Tibial nerve (tissue), 4 donors: ENCODE measurements at places on chromosomes 6 and 20. TPM values are rescaled to one million over a fixed set of nuclear protein-coding genes. Genes with fewer than 3 reads are reported as not detected.

The BTNL2 gene
- total RNA-seq, result not detected

The TCF15 gene
- total RNA-seq, result 0.30 TPM

The TDRD6 gene
- 1.5 TPM for total RNA-seq

- no peaks in the 10 kb centered on the region for H3K4me1 ChIP-seq
- H3K27ac ChIP-seq, result no peak overlapping the region
- no peaks in the 10 kb centered on the region for H3K27me3 ChIP-seq
- no peak for DNase-seq
- H3K36me3 ChIP-seq, result peaks cover 9% of the 10 kb centered on the region
Measured at GRCh38 chr6:167948716-167949115, 48.8 kb upstream of the KIF25 start.

DNA sequence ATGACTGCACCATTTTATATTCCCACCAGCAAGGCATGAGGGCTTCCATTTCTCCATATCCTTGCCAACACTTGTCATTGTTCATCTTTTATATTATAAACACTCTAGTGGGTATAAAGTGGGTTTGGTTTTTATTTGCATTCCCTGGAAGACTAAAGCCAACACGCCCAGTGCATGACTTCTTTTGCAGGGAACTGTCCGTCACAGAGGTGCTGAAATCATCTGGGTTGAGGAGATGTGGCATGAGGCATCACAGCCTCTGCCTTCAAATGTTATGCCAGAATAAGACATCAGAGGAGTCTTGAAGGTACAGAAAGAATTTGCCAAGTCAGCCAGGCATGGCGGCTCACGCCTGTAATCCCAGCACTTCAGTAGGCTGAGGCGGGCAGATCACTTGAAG lies 29.9 kb upstream of the FAM210B start:
- H3K27me3 ChIP-seq, result no peaks in the 10 kb centered on the region
- H3K27ac ChIP-seq, result no peak overlapping the region
- H3K4me1 ChIP-seq, result no peaks in the 10 kb centered on the region

GRCh38 chr20:36154700-36155628 lies at the start of gene EPB41L1:
Gene EPB41L1 (plus strand): TSS chr20:36154740. CDS start chr20:36173778, 19,038 bp downstream.
- peak within 1 kb of the TSS; percentile 52 for H3K4me3 ChIP-seq
- H3K27ac ChIP-seq, result peak within 1 kb of the TSS; percentile 66
- no peaks in the 10 kb centered on the region for H3K36me3 ChIP-seq
- H3K4me1 ChIP-seq, result peaks cover 17% of the 10 kb centered on the region
- H3K27me3 ChIP-seq, result no peaks in the 10 kb centered on the region

DNA sequence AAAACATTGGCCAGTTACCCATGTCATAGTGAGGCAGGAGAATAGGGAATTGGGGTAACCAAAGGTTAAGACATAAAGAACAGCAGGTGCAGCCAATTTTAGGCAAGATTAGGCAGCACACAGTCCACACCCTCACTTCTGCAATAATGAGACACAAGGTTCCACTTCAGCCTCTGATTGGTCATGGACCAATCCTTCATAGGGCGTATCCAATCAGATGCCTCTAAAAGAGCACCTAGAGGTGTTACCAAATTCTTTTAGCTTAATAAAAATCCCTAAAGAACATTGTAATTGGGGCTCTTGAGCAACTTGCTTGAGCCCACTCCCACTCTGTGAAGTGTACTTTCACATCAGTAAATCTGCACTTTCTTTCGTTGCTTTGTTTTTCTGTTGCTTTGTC lies 302.4 kb downstream of the PREX1 start:
- H3K4me1 ChIP-seq, result no peaks in the 10 kb centered on the region
- H3K27ac ChIP-seq, result no peak overlapping the region
- no peaks in the 10 kb centered on the region for H3K27me3 ChIP-seq
- no peak overlapping the region for H3K4me3 ChIP-seq
- H3K36me3 ChIP-seq, result no peaks in the 10 kb centered on the region
- DNase-seq, result no peak

DNA sequence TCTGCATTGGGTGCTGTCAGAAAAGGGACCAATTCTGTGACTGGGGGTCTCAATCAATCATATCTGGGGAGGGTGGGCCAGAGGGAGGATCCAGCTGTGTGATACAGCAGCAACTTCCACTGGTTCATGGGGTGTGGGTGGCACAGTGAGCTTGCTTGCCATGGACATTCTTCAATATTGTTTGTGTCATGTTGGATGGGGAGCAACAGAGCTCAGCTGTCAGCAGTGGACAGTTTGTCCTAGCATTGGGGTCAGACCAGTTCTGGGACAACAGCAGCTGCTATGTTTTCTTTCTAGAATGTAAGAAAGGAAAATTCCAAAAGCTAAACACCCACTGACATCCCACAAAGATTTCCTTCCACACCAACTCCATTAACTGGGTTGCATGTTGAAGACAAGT lies 221.9 kb upstream of the CDH4 start:
- no peak for DNase-seq
- no peak overlapping the region for H3K4me3 ChIP-seq
- no peak overlapping the region for H3K27ac ChIP-seq
- no peaks in the 10 kb centered on the region for H3K27me3 ChIP-seq

DNA sequence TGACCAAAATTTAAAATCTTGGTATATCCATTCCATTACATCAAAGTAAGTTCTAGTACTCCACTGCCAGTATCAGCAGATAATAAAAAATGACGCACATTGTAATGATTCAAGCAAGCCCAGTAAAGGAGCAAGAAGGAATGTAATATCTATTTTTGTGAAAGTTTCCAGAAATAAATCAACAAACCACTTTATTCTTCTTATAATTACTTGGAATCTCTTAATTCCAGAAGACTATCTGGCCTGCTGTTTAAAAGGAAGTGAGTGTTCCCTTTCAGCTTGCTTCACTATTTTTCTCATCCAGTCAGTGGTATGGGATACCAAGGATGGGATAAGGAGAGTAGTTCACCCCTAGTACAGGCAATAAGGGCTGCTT lies 42.2 kb upstream of the DSE start:
- H3K27ac ChIP-seq, result peak overlapping the region; percentile 75
- H3K27me3 ChIP-seq, result no peaks in the 10 kb centered on the region
- no peaks in the 10 kb centered on the region for H3K4me1 ChIP-seq
- DNase-seq, result no peak
- no peaks in the 10 kb centered on the region for H3K36me3 ChIP-seq

DNA sequence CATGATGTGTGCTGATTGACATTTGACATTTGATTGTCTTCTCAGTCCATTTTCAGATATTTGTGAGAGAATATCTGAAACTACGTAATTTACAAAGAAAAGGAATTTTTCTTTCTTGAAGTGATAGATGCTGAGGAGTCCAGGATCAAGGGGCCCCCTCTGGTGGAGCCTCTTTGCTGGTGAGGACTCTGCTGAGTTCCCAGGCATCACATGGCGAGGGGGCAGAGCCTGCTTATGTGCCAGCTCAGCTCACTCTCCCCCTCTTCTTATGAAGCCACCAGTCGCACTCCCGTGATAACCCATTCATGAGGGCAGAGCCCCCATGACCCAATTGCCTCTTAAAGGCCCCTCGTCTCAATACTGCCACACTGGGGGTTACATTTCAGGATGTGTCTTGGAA lies 91.3 kb downstream of the RPP40 start:
- no peak for DNase-seq
- no peaks in the 10 kb centered on the region for H3K4me1 ChIP-seq
- H3K36me3 ChIP-seq, result no peaks in the 10 kb centered on the region
- H3K27me3 ChIP-seq, result no peaks in the 10 kb centered on the region
- no peak overlapping the region for H3K4me3 ChIP-seq
- no peak overlapping the region for H3K27ac ChIP-seq

- peak overlapping the region; percentile 90 for H3K27ac ChIP-seq
- H3K27me3 ChIP-seq, result no peaks in the 10 kb centered on the region
- H3K4me3 ChIP-seq, result peak overlapping the region; percentile 34
- no peak for DNase-seq
Measured at GRCh38 chr6:31547727-31548543, 527 bp downstream of the NFKBIL1 start.

- H3K27ac ChIP-seq, result no peak overlapping the region
- H3K36me3 ChIP-seq, result no peaks in the 10 kb centered on the region
- H3K4me1 ChIP-seq, result no peaks in the 10 kb centered on the region
- H3K27me3 ChIP-seq, result no peaks in the 10 kb centered on the region
- no peak overlapping the region for H3K4me3 ChIP-seq
Measured at GRCh38 chr20:8997701-8998117, 71.2 kb upstream of the PLCB4 start.

DNA sequence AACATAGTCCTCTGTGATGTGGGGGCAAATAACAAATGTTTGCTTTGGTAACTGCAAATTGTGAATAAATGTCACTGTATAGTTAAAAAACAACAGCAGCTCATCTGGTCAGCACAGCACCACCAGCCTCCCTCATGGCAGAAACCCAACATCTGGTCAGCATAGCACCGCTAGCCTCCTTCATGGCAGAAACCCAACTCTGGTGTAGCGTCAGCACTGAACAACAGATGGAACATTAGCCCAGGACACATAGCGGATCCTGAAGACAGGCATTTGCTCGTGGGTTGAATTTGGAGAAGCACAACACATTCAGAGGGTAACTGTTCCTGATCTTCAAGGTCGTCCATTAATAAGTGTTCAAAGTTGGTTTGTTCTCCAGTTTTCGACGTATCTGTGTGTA lies 265.9 kb downstream of the DLL1 start:
- no peaks in the 10 kb centered on the region for H3K27me3 ChIP-seq
- DNase-seq, result no peak
- H3K36me3 ChIP-seq, result no peaks in the 10 kb centered on the region
- no peak overlapping the region for H3K27ac ChIP-seq
- H3K4me3 ChIP-seq, result no peak overlapping the region

The LY6G6D gene
- not detected for total RNA-seq

- no peak overlapping the region for H3K4me3 ChIP-seq
- no peaks in the 10 kb centered on the region for H3K4me1 ChIP-seq
- no peaks in the 10 kb centered on the region for H3K36me3 ChIP-seq
- no peak for DNase-seq
Measured at GRCh38 chr6:122871079-122871478, 82.0 kb downstream of the SMPDL3A start.

The SPATA25 gene
- 8.6 TPM for total RNA-seq

GRCh38 chr20:48717680-48718223 lies 110.0 kb downstream of the PREX1 start:
- no peak for DNase-seq
- H3K4me3 ChIP-seq, result no peak overlapping the region
- no peaks in the 10 kb centered on the region for H3K36me3 ChIP-seq
- H3K27me3 ChIP-seq, result no peaks in the 10 kb centered on the region
- H3K27ac ChIP-seq, result no peak overlapping the region

- DNase-seq, result peak; percentile 73
- H3K4me1 ChIP-seq, result peaks cover 65% of the 10 kb centered on the region
- peak overlapping the region; percentile 61 for H3K4me3 ChIP-seq
Measured at GRCh38 chr20:327186-328026, 2.1 kb downstream of the SOX12 start.

The SNX5 gene
- total RNA-seq, result 106 TPM

- H3K27me3 ChIP-seq, result no peaks in the 10 kb centered on the region
- no peak overlapping the region for H3K27ac ChIP-seq
- no peak overlapping the region for H3K4me3 ChIP-seq
Measured at GRCh38 chr6:2748183-2748582, 2.5 kb downstream of the MYLK4 start.

The KCNQ2 gene
- not detected for total RNA-seq

The SPAG4 gene
- total RNA-seq, result 1.3 TPM

DNA sequence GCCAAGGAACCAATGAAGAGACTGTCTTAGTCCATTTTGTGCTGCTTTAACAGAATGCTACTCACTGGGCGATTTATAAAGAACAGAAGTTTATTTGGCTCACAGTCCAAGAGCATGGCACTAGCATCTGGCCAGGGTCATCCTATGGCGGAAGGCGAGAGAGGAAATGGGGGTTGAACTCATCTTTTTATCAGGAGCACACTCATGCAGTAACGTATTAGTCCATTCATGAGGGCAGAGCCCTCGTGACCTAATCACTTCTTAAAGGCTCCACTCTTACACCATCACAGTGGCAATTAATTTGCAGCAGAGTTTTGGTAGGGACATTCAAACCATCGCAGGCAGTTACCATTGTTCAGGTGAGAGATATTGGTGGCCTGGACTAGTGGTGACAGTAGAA lies 8.5 kb downstream of the ARFGEF2 start:
- no peaks in the 10 kb centered on the region for H3K36me3 ChIP-seq
- no peak for DNase-seq
- H3K27ac ChIP-seq, result peak overlapping the region; percentile 11
- H3K4me1 ChIP-seq, result peaks cover 30% of the 10 kb centered on the region
- H3K4me3 ChIP-seq, result no peak overlapping the region

The MUC21 gene
- not detected for total RNA-seq

- H3K4me3 ChIP-seq, result no peak overlapping the region
- H3K27ac ChIP-seq, result no peak overlapping the region
- H3K36me3 ChIP-seq, result no peaks in the 10 kb centered on the region
- no peaks in the 10 kb centered on the region for H3K27me3 ChIP-seq
Measured at GRCh38 chr6:125165776-125166175, 12.2 kb downstream of the TPD52L1 start.

The RPS6KA2 gene
- 93.7 TPM for total RNA-seq

DNA sequence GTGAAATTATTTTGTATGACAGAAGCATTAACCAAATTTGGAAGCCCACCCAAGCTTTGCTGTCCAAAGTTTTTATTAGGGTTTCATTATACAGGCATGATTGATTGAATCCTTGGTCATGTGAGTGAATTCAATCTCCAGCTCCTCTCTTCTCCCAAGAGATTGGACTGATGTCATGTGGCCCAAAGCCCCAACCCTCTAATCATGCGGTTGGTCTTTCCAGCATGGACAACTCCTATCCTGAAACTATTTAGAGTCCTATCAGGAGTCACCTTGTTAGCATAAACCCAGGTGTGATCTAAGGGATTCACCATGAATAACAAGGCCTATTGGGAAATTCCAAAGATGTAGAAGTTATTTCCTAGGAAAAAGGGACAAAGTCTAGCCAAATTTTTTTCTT lies 10.6 kb downstream of the POLR3F start:
- H3K27ac ChIP-seq, result no peak overlapping the region
- no peak for DNase-seq
- no peaks in the 10 kb centered on the region for H3K27me3 ChIP-seq

DNA sequence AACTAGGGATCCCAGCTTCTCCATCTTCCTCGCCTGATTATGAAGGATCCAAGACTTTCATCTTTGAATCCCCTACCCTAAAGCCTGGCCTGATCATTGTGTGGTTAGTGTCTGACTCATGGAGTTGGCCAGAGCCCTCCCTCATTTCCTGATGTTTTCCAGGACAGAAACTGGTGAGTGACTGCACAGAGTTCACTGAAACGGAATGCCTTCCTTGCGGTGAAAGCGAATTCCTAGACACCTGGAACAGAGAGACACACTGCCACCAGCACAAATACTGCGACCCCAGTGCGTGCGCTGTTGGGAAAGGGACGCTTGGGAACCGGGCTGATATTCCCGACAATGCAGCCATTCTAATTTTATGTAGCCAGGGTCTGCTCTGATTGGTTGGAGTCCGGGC lies 4.0 kb downstream of the CD40 start:
- no peak overlapping the region for H3K27ac ChIP-seq
- no peaks in the 10 kb centered on the region for H3K36me3 ChIP-seq
- peaks cover 41% of the 10 kb centered on the region for H3K4me1 ChIP-seq
- no peak overlapping the region for H3K4me3 ChIP-seq

GRCh38 chr6:139204978-139205377 lies 70.1 kb downstream of the HECA start:
- H3K27me3 ChIP-seq, result no peaks in the 10 kb centered on the region
- H3K27ac ChIP-seq, result no peak overlapping the region
- H3K36me3 ChIP-seq, result no peaks in the 10 kb centered on the region
- DNase-seq, result no peak
- H3K4me1 ChIP-seq, result no peaks in the 10 kb centered on the region

- H3K36me3 ChIP-seq, result no peaks in the 10 kb centered on the region
- no peak overlapping the region for H3K4me3 ChIP-seq
- H3K4me1 ChIP-seq, result no peaks in the 10 kb centered on the region
Measured at GRCh38 chr6:166204852-166205650, 37.4 kb upstream of the TBXT start.
